ENCODE measurements at places on chromosomes 1 and 21.

GRCh38 chr1:48767975-48768510, 8.6 kb downstream of the BEND5 start:
- DNase-seq, result no peak

DNA sequence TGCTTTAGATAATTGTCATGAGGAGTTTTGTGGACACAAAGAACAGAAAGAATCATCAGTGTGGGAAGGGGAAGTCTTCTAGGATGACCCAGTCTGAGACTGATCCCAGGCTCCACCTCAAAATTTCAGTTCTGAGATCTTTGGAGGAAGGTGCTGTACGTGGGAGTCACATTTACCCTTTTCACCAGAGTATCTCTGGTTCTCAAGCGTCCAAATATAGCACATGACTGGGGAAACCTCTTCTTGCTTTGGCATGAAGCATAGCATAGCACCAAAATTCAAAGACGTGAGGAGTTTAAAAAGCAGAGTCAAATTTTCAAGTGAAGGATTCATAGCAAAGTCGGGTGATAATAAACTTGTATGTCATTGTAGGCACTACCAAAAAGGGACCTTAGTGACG, 96.5 kb downstream of the LRRC53 start:
- no peak for DNase-seq

DNA sequence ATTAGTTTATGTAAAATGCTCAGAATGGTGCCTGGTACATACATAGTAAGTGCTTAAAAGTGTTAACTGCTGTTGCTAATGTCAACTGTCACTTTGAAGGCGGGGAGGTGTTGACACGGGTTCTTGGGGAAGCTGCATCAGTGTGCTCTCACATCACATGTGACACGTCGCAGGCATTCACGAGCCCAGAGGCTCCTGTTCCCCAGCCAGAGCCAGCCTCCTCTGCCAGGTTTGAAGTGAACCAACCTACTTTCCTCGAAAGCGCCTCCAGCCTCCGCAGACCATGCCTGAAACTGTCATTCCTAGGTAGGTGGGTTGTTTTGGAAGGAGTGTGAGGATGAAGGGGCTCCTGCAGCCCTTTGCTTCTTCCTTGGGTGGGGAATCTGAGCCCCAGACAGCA, 13.8 kb downstream of the GALNT2 start:
- no peak for DNase-seq

- no peak for DNase-seq
These were observed 239.3 kb upstream of the KCNK2 start for GRCh38 chr1:214843281-214843680.

DNA sequence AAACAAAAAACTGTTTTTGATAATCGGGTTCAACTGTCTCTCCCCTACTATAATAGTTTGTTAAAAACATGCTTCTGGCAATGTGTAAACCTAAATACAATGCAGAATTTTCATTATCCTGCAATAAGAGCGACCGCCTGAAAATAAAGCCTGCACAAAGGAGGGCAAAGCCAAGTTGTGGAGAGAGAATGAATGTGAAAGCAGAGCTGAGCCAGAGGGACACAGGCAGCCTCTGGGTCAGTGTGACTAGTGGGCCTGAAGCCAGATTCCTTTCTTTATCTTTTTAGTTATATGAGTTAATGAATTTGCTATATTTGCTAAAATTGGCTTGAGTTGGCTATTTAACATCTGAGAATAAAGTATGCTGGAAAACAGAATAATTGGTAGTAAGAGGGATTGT, 615.2 kb downstream of the PLA2G4A start:
- no peak for DNase-seq

DNA sequence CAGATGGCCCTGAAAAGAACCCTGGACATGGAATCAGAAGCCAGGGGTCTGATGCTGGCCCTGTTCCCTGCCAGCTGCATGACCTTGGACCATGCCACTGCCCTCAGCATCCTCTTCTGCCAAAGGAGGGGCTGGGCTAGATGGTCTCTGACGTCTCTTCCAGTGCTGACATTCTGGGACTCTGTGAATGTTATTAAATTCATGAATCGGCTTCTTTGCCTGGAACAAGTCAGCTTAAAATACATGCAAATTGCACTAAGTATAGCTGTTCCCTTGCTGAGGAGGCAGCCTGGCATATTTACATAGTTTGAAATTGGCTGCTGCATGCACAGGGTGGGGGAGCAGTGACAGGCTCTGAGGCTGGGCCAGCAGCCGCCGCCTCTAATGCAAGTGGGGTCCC, 23.8 kb downstream of the KCNA2 start:
- DNase-seq, result no peak

DNA sequence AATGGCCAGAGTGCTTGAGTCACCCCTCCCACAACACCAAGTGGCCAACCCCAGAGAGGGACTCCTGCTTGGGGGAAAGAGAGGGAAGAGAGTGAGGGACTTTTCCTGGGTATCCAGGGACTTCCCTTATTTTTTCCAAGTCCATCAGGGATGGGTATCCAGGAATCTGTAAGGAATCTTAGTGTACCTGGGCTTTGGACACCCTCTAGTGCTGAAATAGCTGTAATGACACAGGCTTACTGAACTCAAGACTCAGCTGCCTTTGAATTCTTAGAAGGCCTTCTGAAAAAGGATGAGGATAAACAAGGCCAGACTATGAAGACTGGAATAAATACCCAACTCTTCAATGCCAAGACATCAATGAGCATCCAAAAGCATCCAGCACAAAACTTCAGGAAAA, 12.0 kb downstream of the TSHB start:
- no peak for DNase-seq
